ENCODE measurements at places on chromosomes 11 and 22.

DNA sequence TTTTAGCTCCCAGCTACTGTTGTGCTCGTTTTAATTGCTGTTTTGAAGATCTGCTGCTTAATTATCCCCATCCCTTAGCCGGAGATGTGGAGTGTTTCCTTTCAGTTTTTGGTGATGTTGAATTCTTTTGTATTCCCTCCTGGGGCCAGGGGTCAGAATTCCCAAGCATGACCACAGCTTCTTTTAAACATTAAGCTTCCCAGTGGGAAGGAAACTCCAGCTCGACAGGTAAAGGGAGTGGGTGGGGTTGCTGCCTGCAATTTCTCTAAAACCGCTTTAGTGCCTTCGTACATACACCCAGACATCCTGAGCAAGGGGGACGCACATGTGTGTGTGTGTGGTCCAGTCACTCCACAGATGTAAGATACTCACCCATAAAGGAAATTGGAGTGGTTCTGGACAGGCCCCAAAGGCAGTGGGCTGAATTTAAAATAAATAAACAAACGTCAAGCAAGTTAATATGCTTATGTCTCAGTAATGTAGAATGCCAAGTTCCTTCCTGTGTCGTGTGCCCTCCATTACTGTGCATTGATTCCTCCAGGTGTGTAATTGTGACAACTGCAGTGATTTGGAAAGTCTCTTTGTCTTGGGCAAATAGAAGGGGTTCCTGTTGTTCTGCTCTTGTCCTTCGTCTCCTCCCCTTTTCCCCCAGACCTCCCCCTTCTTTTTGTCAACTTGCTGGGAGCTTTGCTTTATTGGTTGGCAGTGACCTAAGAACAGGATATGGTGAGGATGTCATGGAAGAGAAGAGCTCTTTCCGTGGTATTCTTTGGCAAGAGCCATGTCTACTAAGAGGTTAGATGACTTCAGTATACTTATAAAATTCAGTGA is 19.2 kb upstream of the ADSL start:
- no peak for DNase-seq

- no peak for DNase-seq
These were observed 152.3 kb upstream of the LARGE1 start for GRCh38 chr22:34072585-34072984.

DNA sequence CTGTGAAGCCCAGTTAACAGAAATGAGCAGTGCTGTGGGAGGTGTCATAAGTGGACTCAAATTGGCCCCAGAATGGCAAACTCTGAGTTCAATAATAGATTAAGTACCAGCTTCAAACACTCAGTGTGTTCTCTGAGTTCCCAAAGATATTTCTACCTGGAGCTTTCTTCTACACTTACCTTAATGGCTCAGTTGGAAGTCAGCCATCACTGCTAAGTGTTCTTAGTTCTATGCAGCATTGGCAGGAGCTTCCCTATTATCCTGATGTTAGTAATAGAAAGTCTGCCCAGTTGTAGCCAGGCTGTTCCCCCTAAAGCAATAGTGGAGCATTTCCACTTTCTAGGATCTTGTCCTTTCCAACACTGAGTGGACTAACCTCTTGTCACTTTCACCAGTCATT is 9.7 kb upstream of the PIK3IP1 start:
- DNase-seq: no peak

DNA sequence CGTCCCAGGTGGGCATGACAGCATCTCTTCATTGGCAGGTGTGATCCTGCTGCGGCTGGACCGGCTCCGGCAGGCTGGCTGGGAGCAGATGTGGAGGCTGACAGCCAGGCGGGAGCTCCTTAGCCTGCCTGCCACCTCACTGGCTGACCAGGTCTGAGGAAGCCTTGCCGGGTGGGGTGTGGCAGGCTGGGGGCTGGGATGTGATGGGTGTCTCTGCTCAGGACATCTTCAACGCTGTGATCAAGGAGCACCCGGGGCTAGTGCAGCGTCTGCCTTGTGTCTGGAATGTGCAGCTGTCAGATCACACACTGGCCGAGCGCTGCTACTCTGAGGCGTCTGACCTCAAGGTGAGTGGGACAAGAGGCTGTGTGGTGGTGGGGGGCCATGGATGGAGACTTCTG is 3.5 kb downstream of the LARGE2 start:
- no peak for DNase-seq

- no peak for DNase-seq
These were observed 1.6 kb downstream of the NADSYN1 start for GRCh38 chr11:71454470-71455113.

DNA sequence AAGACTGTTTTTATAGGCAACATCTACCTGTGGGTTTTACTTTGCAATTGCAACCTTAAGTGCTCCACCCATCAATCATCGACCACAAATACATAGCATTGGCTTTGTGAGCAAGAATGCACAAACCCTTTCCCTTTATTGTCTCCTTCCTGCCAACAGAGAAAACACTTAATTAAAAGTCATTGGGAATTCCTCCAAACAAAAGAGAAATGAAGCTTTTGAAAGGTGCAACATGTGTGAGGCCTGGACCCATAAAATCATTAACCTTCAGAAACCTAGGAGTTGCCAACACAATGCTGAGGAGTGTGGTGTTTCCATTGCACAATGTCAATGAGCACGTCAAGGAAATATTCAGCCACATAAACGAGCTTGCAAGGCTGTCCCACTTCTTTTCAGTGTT is 223.2 kb downstream of the BLID start:
- DNase-seq: no peak

DNA sequence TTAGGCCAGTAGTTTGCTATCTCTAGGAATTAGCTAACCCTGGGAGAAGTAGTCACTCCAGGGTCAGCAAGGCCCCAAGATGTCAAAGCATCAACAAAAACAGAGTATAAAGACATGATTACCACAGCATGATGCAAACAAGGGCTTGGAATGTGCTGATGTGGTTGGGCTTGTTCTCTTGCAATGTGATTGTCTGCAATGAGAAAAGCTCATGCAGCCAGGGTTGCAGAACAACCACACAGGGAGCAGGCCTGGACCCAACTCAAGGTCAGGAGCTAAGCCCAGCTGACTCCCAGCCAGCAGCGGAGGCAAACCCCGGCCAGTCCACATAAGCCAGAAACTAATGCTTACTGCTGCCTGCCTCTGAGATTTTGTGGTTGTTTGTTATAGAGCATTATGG is 132.4 kb upstream of the ZC3H12C start:
- no peak for DNase-seq

GRCh38 chr11:67022961-67023956 is at the start of gene SYT12:
Gene SYT12 (plus strand): TSS chr11:67023134. CDS start chr11:67030145, 7,011 bp downstream.
- peak; percentile 29 for DNase-seq

GRCh38 chr11:130606781-130607511 is 158.5 kb downstream of the ADAMTS15 start:
- no peak for DNase-seq

GRCh38 chr11:47034091-47034490 is 97.5 kb downstream of the CSTPP1 start:
- no peak for DNase-seq

DNA sequence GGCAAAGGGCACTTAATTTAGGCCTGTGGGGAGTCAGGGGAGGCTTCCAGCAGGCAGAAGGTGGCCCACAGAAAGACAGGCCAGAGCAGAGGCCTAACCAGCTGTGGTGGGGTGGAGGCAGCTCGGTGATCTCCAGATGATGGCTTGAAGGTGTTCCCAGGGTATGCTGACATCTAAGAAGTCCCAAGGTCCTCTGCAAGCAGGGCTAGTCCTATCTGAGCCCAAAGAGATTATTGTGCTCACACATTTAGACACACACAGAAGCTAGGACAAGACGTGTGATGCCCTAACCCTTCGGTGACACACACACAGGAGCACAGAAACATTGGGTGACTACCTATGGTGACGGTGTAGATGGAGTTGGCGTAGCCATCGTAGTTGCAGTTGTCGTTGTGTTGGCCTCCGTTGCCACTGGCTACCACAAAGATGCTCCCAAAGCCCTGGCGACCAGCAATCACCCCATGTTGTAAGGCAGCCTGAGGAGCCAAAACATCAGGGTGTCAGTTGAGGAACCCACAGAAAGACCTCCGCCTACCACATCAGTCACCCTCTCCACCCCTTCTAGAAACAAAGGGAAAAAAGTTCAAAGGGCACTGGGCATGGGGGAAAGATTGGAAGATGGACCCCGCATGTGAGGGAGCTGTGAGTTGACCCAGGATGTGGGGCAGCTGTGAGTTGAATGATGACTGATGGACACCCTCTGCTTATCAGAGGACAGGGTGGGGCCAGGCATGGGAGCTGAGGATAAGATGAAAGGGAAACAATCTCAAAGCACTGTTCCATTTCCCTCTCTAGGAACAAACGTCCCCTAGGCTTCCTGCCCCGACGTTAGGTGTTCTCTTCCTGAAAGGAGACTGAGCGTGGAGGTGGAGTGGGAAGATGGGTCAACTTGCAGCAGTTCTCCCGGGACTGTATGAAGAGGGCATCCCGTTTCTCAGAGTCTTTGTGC is 7.9 kb downstream of the PCSK7 start:
- DNase-seq: no peak

DNA sequence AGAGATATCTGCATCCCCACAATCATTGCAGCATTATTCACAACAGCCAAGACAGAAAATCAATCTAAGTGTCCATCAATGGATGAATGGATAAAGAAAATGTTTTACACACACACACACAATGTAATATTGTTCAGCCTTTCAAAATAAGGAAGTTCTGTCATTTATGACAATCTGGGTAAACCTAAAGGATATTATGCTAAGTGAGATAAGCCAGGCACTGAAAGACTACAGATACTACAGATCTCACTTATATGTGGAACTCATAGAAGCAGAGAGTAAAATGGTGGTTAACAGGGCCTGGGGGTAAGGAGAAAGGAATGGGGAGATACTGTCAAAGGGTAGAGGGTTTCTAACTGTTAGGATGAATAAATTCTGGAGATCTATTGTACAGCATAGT is 36.0 kb upstream of the EED start:
- no peak for DNase-seq

DNA sequence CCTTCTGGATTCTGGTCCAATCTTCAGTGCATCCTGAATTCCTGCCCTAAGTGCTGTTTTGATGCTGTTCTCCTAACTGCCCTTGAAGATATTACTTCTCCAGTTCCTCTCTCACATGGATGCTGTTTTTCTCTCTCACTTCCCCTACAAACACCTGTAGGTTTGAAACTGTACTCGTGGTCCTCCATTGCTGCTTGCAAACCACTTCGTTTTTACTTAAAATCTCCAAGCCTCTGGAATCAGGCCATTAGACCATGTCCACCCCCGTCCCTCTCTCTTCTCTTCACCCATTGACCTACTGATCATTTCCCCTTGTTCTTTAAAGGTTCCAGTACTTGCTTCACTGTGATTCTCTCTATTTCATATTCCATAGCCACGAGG is 988.1 kb downstream of the NTM start:
- DNase-seq: no peak

GRCh38 chr11:111183706-111184105 is 61.8 kb upstream of the POU2AF2 start:
- DNase-seq: no peak

- no peak for DNase-seq
These were observed 14.3 kb upstream of the FGF19 start for GRCh38 chr11:69718147-69718546.
